Eye (tissue), 1 donor: ENCODE measurements at places on chromosomes 6 and 20.

- peak; percentile 63 for DNase-seq
Observed at GRCh38 chr6:75493400-75494064, at the start of gene FILIP1. FILIP1 (minus strand) TSS chr6:75493800; CDS start chr6:75414972, 78,828 bp downstream.

DNA sequence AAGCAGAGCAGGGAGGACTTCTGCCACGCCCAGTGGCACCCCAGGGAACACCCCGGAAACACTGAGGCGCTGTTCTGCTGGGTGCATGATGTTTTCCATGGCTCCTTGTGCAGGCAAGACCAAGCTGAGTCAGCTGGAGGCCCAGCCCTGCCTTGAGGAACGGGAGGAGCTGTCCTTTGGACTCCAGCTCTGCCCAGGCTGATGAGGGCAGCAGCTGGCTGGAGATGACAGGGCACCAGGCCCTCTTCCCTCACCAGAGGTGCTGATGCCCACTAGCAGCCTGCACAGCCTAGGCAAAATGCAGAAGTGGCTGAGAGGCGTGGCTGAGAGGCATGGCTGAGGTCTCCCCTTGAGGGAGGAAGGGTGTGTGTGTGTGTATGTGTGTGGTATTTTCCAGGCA, 2.4 kb downstream of the C6orf132 start:
- DNase-seq: no peak

DNA sequence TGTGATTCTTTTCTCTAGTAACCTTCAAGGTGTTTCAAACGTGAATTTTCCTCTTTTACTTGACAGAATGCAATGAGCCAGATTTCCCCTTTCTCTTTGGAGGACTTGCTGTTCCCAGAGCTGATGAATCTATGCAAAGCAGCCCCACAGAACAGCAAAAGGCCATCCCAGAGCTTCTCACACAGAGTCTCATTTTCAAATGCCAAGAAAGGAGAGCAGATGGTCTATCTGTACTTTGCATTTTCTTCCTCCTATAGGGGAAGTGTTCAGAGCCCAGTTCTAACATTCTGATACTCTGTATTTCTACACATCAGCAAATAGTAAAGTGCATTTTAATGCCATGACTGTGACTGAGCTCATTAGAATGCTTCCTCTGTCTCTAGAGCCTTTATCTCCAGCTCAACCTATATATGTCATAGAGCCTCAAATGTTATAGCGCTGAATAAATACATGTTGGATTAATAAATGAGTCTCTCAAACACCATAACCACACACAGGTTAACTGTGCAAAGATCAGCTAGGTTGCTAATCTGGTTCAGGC, 81.8 kb upstream of the EYA4 start:
- no peak for DNase-seq

GRCh38 chr6:7201444-7201731, 93.6 kb downstream of the RREB1 start:
- DNase-seq: no peak

GRCh38 chr6:17730078-17730704, 23.5 kb upstream of the NUP153 start:
- no peak for DNase-seq

DNA sequence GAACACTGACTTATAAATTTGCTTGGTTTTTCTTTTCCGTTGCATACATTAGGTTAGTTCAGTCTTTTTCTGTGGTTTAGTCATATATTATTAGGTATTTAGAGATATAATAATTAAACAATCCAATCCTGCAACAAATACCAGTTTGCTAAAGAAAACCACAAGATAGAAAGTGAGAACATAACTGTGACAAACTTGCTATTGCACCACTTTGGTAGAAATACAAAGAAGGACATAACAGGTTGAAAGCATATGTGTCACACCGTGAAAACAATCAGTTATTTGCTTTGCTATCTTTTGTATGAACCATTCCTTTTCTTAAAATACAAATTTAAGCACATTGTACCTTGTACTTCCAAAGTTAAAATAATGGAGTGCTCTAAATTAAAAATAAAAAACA, 42.0 kb upstream of the KCNQ5 start:
- no peak for DNase-seq

DNA sequence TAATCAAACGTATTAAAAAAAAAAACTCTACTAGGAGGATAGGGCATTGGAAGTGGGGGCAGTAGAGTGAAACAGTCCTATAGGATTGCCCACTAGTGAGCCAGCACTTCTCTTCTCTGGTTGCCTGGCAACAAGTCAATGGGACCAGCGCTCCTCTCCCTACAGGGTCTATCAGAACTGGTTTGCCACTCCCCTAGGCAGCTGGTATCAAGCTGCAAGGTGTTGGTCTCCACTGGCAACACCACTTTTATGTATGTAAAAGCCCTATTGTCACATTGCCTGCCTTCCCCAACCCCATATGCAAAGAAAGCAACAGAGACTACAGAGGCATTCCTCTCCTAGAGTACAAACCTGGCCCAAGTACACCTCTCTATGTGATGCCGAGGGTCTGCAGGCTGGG, 166.9 kb upstream of the MCHR2 start:
- DNase-seq: no peak

DNA sequence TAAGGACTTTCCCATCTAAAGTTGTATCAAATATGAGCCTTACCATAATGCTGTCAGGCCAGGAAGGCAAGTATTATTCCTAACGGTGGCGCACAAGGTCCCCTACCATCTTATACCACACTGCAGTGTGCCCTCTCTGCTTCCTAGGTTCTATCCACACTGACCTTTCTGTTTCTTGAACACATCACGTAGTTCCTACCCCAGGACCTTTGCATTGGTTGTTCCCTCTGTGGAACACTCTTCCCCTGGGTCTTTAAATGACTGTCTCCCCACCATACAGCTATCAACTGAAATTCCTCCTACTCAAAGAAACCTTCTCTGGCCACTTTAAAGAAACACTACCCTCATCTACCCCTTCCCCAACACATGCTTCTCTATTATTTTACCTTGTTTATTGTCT, 104.5 kb upstream of the SPACA1 start:
- DNase-seq: no peak

DNA sequence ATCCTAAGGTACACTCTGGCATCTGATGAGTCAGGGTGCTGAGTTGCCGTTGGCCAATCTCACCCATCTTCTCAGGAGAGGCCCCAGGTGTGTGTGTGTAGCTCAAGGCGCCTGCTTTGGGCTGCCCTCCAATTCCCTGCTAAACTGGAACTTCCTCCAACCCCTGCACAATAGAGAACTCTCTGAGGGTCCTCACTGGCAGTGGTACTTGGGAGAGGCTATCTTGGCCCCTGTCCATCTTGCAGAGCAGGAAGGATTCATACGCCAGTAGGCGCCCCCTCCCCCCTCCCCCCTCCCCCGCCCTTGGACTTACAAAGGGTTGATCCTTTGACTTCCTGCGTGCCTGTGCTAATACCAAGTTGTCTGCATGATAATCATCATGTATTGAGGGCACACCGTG, 173.6 kb downstream of the SASH1 start:
- DNase-seq: no peak

GRCh38 chr6:166737261-166737660, 110.2 kb upstream of the RPS6KA2 start:
- DNase-seq: no peak

DNA sequence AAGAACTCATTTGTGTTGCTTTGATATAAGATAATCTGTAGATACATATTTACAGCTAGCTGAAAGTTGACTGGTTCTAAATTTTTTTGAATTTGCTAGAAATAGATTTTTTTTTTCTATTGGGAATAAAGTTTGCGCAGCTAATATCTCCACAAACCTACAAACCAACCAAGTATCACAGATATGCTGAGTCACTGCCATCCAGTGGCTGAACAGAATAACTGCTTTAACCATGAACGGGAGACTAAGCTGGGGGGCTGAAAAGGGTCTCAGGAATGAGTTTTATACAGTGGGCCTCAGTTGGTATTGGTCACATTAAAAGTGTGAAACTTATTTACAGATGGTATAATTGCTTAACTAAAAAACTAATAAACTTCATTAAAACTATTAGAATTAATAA, 326.7 kb upstream of the CNR1 start:
- no peak for DNase-seq

DNA sequence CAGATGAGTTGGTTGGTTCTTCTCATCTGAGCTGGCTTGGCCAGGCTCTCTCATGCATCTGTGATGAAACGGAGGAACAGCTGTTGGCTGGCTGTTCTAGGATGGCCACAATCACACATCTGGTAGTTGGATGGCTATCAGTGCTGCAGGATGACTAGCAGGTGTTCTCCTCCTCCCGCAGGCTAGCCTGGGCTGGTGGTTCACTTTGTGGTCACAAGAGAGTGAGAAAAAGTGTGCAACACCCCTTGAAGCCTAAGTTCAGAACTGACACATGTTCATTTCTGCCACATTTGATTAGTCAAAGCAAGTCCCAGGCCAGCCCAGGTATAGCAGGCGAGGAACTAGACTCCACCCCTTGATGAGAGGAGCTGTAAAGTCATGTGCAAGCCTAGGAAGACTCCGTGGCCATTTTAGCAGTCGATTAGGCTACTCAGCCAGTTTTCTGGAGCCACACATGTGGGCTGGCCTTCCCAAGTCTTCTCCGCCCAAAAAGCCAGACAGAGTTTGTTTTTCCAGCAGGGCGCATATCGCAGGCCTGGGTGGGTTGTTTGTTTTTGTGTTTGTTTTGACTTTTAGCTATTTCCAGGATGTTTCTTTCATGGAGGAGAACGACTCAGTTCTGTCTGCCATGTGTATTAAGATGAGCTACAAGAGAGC, 120.8 kb downstream of the ISM1 start:
- no peak for DNase-seq

- peak; percentile 69 for DNase-seq
Observed at GRCh38 chr6:3913077-3913957, 64.1 kb downstream of the FAM50B start.

DNA sequence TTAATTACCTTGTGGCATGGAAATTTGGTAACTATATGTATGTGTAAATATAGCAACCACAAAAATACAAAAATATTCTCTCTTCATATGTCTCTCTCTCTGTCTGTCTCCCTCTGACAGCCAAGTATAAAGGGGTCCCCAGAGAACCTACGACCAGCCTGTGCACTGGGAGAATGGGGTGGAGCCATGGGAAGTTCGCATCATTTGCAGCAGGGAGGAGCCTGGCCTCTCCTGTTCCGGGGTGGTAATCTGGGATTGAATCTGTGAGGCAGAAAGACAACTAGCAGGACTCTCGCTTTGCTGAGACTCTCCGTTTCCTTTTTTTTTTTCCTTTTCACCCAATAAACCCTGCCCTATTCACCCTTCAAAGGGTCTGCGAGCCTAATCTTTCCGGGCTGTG, 1109.1 kb downstream of the HACE1 start:
- no peak for DNase-seq

GRCh38 chr6:35036828-35037663, 104.1 kb downstream of the TCP11 start:
- DNase-seq: no peak

GRCh38 chr6:139287868-139288267, 3.9 kb downstream of the TXLNB start:
- DNase-seq: no peak

- DNase-seq: no peak
Observed at GRCh38 chr20:49457444-49457843, 25.0 kb downstream of the KCNB1 start.

- peak; percentile 60 for DNase-seq
Observed at GRCh38 chr6:169344750-169345065, 91.1 kb upstream of the THBS2 start.

DNA sequence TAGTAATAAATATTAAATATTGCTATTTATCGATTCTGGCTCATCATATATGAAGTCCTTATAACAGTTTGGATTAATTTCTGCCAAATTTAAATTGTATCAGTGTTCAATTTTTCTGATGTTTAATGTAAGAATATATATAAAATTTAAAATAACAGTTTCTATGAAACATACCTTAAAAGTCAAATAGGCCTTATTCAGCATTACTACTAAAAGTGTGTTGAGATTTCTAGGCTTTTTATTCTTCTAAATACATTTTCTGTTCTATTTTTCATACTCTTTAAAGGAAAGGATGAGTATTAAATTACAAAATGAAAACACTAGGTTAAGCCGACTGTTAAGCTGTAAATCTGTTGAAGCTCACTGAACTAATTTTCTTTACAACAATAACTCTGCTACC, 13.6 kb downstream of the PERP start:
- no peak for DNase-seq

- no peak for DNase-seq
Observed at GRCh38 chr20:25252230-25252651, 4.4 kb downstream of the PYGB start.

DNA sequence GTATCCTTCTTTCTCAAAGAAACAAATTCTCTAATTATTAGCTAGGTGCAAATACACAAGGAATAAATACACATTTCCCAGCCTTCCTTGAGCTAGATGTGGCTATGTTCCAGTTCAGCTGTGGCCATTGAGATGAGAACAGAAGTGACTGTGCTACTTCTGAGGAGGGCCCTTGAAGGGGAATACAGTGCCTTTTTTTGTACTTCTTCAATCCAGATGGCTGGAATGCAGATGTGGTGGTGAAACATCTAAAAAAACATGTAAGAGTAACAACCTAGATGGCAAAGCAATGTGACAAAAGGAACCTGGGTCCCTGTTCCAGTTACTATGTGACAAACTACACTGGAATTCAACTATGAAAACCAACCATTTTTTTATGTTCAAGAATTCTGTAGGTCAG, 115.4 kb upstream of the DST start:
- no peak for DNase-seq

DNA sequence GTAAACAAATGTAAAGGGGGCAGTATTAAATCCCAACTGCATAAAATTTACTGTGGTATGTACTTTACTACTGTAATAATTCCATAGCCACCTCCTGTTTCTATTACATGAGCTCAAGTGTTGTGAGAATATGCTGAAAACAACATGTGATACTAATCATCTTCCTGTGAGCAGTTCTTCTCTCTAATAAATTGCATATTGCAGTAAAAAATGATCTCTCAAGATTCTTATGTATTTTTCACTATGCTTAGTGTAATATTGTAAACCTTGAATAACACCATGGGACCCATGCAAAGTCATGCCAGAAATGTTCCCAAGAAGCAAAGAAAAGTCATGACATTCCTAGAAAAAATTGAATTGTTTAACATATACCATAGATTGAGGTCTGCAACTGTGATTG, 133.0 kb upstream of the ATXN1 start:
- DNase-seq: peak; percentile 38

- no peak for DNase-seq
Observed at GRCh38 chr20:48332555-48332954, 495.2 kb downstream of the PREX1 start.

- DNase-seq: no peak
Observed at GRCh38 chr6:16840725-16841124, 79.5 kb upstream of the ATXN1 start.

GRCh38 chr20:11173916-11174315, 500.1 kb upstream of the JAG1 start:
- no peak for DNase-seq
